ENCODE measurements at places on chromosomes 13 and 19.

DNA sequence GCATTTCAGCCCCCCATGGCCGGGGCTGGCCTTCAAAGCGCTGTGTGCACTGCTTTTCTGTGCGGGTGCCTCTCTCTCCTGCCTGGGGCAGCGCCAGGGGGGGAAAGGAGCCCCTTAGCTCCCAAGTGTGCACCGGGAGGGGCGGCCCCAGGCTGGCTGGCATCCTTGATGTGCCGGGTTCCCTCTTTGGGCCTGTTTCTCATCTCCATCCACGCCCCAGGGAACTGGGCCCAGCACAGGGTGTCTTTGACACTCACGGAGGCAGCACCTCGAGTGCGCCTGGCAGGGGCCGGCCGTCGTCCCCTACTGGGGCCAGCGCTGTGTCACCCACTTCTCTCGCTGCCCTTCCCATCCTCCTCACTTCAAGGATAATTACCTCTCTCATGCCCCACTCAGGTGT lies 324.3 kb downstream of the TEX29 start:
- DNase-seq, result no peak

- DNase-seq, result no peak
These were observed 11.7 kb downstream of the BCKDHA start for GRCh38 chr19:41409288-41409687.

DNA sequence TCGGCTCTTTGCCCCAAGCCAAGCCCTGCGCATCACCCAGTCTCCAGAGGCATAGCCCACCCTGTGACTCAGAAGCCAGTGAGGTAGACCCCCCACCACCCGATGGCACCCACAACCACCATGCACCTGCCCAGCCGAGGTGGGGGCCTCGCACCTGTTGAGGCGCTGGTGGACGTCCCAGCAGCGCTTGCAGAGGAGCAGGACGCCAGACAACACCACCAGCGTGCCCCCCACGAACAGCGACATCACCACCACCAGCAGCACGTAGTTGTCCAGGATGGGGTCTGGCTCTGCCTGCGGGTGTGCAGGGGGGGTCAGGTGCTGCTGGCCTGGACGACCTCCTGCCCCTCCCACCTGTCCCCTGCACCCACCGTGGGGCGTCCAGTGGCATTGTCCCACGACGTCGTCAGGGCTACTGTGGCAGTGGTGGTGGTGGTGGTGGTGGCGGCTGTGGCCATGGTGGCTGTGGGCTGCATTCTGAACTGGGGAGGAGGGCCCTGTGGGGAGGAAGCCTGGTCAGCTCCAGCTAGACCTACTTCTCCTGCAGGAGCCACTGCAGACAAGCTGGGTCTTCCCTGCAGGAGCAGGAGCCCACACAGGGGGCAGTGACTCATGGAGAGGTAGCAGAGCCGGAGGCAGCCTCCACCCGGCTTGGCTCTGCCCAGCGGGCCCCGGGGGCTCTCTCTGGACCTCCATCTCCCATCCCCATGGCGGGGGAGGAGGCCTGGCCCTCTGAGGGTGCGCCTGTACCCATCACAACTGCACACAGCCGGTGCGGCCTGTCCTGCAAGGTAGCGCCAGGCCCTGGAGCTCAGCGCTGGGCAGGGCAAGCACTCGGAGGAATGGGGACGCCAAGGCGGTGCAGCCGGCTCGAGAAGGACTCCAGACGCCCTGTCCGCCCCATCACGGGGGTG lies 1.9 kb downstream of the CBARP start:
- no peak for DNase-seq

- no peak for DNase-seq
These were observed 60.3 kb downstream of the CRYL1 start for GRCh38 chr13:20465218-20465879.

DNA sequence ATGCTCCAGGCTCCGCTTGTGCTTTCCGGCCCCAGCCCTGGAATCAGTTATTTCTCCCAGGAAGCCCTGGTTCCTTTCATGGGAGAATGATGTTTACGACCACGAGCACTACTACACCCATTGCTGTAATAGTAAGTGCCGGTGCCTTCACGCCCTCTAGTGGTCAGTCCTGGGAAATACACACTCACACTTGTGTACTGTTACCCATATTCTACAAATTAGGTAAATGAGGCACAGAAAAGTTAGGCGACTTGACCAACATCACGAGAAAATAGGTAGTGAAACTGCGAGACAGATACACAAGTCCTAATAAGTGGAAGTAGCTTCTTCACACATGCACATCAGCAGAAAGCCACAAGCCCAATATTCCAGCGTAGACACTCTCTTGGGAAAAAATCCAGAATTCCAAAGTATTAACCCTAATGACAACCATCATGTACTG lies 21.7 kb downstream of the CEACAM21 start:
- DNase-seq, result peak; percentile 81

DNA sequence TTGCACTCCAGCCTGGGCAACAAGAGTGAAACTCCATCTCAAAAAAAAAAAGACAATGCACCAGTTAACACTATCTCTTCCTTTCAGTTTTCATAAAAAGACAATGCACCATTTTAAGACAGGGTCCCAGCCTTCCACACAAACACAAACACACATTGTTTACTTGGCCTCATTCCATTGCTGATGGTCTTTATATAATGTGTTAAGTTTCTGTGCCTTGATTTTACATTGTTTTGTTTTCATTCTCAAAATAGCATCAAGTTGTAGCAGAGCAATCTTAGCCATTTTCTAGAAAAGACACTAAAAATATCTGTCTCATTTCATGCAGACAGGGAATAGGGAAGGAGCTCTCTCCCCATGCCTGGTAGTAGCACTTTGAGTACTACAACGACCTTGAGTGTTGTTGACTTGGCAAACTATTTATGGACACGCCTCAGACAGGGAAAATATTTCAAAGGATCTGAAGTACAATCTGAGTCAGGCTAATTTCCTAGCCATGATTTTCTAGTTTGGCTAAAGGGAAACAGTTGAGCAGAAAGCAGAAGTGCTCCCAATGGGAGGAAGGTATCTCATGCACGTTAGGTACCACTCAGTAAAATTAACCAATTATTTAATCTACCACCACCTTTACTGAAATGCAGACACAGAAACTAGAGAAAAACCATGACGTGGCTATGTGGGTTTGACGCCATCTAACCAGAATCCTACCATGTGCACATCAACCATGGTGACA lies 120.6 kb downstream of the ABCC4 start:
- no peak for DNase-seq

- peak; percentile 78 for DNase-seq
These were observed 22.5 kb downstream of the C13orf46 start for GRCh38 chr13:113951246-113951999.

DNA sequence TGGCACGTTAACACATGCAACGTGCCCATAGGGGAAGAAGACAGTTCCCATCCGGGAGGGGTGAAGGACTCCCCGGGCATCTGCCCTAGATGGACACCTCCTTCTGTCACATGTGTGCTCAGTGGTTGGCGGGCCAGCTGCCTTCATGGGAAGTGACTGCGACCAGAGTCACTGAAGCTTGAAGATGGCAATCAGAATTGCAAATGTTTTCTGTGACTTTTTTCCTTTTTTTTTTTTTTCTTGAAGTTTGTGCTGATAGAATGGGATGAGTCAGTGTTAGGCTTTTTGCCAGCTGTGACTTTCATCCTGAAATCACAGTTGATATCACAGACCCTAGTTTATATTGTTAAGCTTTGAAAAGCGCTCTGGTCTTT lies 109.2 kb upstream of the MCF2L start:
- DNase-seq, result peak; percentile 65

GRCh38 chr19:6516018-6516658 lies 14.0 kb upstream of the TUBB4A start:
- DNase-seq, result peak; percentile 86

DNA sequence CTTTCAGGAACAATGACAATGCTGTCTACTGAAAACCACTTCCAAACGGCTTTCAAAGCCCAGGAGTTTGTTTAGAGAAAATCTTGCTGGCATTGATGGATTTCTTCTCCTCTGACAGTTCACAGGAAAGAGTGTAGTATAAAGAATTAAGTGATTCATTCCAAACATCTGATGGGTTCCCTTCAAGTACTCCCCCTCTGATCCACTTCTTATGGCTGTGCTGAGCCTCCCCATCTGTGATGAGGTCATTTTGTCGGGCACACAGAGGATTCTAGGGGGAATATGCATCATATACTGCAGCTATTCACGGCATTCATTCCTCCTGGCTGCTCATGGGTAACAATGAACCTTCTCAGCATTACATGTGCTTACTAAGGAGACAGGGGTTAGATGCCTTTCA lies 107.9 kb downstream of the RGCC start:
- DNase-seq, result no peak

- DNase-seq, result no peak
These were observed 136.0 kb downstream of the DCLK1 start for GRCh38 chr13:35995136-35995535.

Data from tibial nerve (tissue), 4 donors.